ENCODE measurements at places on chromosomes 2 and 18. TPM values are rescaled to one million over a fixed set of nuclear protein-coding genes. Genes with fewer than 3 reads are reported as not detected.

The EMILIN1 gene
- 397 TPM for total RNA-seq

The ITGB6 gene
- not detected for total RNA-seq

The LRRTM1 gene
- total RNA-seq, result not detected

The AQP12B gene
- not detected for total RNA-seq

The DCTN1 gene
- 139 TPM for total RNA-seq

The RNPEPL1 gene
- 12.1 TPM for total RNA-seq

The ZEB2 gene
- 39.7 TPM for total RNA-seq

The CAVIN2 gene
- total RNA-seq, result 13.0 TPM

The SERPINB7 gene
- total RNA-seq, result 16.1 TPM

The CCDC150 gene
- 0.58 TPM for total RNA-seq

The FAM110C gene
- total RNA-seq, result not detected

The SH2D6 gene
- not detected for total RNA-seq

The NEU2 gene
- not detected for total RNA-seq

The ATP8B1 gene
- 8.9 TPM for total RNA-seq

The RESP18 gene
- not detected for total RNA-seq

The CRYBA2 gene
- not detected for total RNA-seq

The COL6A3 gene
- 1,153 TPM for total RNA-seq

The ACMSD gene
- total RNA-seq, result not detected

The SCYGR4 gene
- total RNA-seq, result not detected

The GALNT14 gene
- 0.18 TPM for total RNA-seq

The MALL gene
- 204 TPM for total RNA-seq

The NAT8 gene
- not detected for total RNA-seq

The DUSP2 gene
- total RNA-seq, result 3.5 TPM

The CYBRD1 gene
- total RNA-seq, result 55.5 TPM

The ARHGAP28 gene
- total RNA-seq, result 7.5 TPM

The ALPP gene
- total RNA-seq, result not detected

The CDCA7 gene
- total RNA-seq, result 14.9 TPM

The KRTCAP3 gene
- not detected for total RNA-seq

The ERICH2 gene
- total RNA-seq, result not detected

The HOXD13 gene
- total RNA-seq, result 0.53 TPM

The OBSL1 gene
- 52.1 TPM for total RNA-seq

The C1QL2 gene
- total RNA-seq, result not detected

The ARHGAP25 gene
- total RNA-seq, result 9.4 TPM

The RBKS gene
- 7.3 TPM for total RNA-seq

Measured in myometrial cell (primary cell).